Panc1 (cell line): ENCODE measurements at places on chromosomes 16 and 17. TPM values are rescaled to one million over a fixed set of nuclear protein-coding genes. Genes with fewer than 3 reads are reported as not detected.

- DNase-seq = no peak
These were observed 48.0 kb downstream of the N4BP1 start for GRCh38 chr16:48561960-48562393.

GRCh38 chr16:4403133-4403949 is 13.1 kb downstream of the CORO7 start:
- DNase-seq = no peak

DNA sequence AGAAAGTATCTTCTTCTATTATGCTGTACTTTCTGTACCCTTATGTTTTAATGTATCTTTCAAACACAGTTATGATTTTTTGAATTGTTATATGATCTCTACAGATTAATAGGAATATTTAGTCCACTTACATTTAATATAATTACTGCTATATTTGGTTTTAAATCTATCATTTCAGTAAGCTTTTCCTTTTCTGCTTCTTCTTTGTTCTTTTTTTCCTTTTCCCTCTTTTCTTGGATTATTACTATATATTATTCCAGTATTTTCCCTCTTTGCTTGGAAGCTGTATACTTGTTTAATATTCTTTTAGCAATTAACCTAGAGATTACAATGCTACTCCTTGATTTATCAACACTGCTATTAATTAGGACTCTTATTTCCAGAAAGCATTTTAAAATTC is 13.5 kb downstream of the TLE7 start:
- no peak for DNase-seq

- DNase-seq = no peak
These were observed 2.6 kb downstream of the C16orf78 start for GRCh38 chr16:49376206-49376605.

The HCRT gene
- not detected for total RNA-seq
